Putamen (tissue), 1 donor: ENCODE measurements at places on chromosomes 7 and 10.

- no peak for DNase-seq
Observed at GRCh38 chr10:48333856-48334255, 27.4 kb downstream of the MAPK8 start.

- DNase-seq = no peak
Observed at GRCh38 chr10:72685264-72685921, 6.5 kb upstream of the MCU start.

GRCh38 chr10:105280895-105281294 lies 639.8 kb downstream of the SORCS3 start:
- no peak for DNase-seq

GRCh38 chr10:386771-387592 lies 251.7 kb downstream of the ZMYND11 start:
- DNase-seq = no peak

- no peak for DNase-seq
Observed at GRCh38 chr7:73899731-73900142, 38.8 kb downstream of the TMEM270 start.

DNA sequence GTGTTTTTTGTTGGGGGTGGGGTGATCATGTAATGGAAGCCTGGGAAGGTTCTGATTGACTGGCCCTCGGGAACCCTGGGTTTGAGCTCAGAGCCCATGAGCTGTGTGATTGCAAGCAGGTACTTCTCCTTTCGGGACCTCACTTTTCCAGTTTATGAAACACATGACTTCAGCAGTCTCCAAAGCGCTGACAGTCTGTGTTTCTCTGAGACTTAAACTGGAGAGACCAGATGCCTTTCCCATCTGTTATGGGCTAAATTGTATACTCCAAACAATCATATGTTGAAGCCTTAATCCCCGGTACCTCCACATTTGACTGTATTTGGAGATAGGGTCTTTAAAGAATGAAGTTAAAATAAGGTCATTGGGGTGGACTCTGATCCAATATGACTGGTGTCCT lies 493.6 kb downstream of the GALNT17 start:
- DNase-seq = no peak

- DNase-seq = no peak
Observed at GRCh38 chr10:130359711-130360110, 223.5 kb downstream of the GLRX3 start.

DNA sequence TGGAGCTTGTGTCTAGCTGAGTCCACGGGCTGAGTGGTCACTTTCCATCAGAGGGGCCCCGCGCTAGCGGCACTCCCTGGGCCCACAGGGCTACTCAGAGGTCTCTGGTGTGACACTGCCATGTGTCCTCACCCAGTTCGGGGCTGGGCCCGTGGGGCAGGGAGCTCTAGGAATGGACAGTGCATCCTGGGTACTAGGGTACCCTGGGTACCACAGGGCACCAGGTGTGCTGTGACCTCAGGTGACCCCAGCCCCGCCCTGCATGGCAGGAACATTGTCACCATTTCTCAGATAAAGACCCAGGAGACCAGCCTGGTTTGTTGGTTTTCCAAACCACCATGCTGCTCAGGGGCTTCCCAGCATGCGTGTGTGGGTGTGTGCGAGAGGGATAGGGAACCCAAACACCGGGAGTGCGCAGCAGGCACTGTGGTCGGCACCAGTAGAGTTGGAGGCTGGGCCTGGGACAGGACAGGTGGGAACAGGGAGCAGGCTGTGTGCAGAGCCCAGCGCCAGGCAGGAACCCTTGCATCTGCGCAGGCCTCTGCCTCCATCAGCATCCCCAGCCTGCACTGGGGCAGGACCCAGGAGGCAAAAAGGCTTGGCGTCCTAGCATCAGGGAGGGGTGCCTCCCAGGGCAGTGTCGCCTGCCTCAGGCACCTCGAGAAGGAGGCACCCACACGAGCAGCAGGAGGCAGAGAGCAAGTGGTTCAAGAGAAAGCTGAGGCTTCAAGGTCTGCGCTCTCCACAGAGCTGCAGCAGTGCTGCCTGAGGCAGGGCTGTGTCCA lies 19.4 kb upstream of the CSGALNACT2 start:
- DNase-seq = no peak

DNA sequence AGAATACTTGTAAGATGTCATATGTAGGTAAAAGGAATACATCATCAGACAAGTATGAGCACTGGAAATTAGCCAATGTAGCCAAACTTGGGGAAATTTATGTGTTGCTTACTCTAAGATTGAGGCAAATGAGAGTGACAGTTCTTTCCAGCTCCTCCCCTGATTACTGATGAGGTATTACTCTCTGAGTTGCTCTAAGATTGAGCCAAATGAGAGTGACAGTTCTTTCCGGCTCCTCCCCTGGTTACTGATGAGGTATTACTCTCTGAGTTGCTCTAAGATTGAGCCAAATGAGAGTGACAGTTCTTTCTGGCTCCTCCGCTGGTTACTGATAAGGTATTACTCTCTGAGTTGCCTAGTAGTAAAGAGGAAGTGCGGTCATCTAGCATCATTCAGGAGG lies 435.8 kb downstream of the NRG3 start:
- no peak for DNase-seq

- no peak for DNase-seq
Observed at GRCh38 chr10:109591601-109592000, 331.7 kb downstream of the XPNPEP1 start.

- no peak for DNase-seq
Observed at GRCh38 chr10:77795426-77796055, 131.0 kb downstream of the DLG5 start.

- DNase-seq = no peak
Observed at GRCh38 chr10:109893386-109893785, 29.9 kb downstream of the XPNPEP1 start.
